ENCODE measurements at places on chromosomes 6 and 20. TPM values are rescaled to one million over a fixed set of nuclear protein-coding genes. Genes with fewer than 3 reads are reported as not detected.

Gene ULBP2
- polyA plus RNA-seq, result 0.64 TPM

Gene PERP
- 0.91 TPM for polyA plus RNA-seq

Gene LY6G5C
- 1.4 TPM for polyA plus RNA-seq

Gene MANEA
- 12.8 TPM for polyA plus RNA-seq

Gene ZNF334
- polyA plus RNA-seq, result 8.8 TPM

Gene CGA
- 0.68 TPM for polyA plus RNA-seq

DNA sequence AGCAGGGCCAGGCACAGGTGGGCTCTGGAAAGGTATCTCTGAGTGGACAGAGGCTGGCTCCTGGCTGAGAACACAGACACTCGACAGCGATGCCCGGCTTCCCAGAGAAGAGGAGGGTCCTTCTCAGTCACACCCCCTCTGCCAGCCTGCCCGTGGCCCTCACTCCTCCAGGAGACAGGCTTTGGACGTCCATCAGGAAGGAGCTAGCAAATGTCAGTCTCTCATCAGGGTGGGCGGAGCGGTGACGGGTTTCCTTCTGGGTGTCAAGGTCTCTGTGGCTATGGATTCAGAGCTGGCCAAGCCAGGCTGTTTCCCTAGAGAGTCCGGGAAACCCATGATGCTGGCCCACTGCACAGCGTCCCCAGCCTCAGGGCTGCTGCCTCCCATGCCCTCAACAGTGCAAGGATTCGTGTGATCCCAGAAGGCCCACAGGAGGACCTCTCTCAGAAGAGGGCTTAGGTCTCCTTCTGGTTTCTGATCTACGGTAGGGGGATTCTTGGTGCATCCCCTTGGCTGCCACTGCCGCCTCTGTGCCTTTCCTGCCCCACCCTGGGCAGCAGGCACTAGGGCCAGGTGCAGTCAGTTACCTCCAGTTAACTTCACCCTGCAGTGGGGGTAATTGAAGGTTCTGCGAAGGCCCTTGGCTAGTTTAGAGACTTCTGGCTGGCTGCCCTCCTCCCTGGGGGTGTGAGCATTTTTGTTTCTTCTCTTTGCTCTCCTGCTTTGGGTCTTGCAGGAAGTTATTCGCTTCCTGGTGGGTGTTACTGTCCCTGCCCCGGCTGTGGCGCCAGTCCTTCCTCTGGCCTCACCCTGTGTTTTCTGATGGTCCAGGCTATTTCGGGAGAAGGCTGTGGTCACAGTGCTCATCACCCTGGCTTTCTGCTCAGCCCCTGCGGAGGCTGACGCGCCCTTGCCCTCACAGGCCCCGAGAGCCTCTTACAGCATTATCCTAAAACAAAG is 80.2 kb downstream of the CDH4 start:
- DNase-seq, result no peak

DNA sequence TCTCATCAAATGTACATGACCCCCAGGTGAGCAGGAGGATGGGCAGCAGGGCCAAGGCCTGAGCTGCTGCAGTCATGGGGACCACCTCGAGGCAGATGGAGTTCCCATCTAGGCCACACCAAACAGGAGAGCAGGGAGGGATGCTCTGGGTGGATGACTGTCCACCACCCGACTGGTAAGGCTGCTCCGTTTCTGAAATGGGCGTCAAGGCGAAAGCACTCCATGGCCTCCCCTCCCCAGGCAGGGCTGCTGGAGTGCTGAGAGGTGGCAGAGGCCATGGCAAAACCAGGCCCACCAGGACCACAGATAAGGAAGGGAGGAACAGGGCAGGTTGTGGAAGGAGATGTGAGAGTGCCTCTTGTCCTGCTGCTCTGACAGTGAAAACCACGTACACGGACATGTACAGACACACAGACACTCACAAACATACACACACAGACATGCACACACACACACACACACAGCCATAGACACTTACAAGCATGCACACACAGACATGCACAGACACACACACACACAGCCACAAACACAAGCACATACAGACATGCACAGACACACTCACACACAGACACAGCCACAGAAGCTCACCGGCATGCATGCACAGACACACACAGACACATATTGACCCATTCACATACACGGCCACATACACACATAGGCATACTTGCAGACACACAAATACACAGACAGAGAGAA is 93.2 kb downstream of the PSMG4 start:
- DNase-seq, result no peak

- DNase-seq, result no peak
Observed at GRCh38 chr6:85544776-85545175, 48.9 kb downstream of the SNX14 start.

GRCh38 chr6:18264923-18265377 is 620 bp upstream of the DEK start:
- no peak for DNase-seq

GRCh38 chr6:37994223-37994622 is 174.7 kb downstream of the ZFAND3 start:
- DNase-seq, result no peak

DNA sequence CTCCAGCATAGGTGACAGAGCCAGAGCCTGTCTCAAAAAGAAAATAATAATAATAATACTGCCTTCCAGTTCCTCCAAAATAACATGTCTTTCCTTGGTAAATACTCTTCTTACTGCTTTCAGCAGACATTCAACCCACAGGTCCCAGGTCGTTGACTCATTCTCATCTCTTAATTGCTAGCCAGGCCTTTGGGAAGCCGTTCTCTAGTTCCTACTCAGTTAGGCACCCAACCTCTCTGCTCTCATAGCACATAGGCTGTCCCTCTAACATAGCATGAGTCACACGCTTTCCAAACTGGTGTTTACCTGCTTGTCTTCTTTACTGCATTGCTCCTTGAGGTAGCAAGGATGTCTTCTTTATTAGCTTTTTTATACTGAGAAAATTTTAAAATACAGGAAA is 98.8 kb downstream of the LAMA2 start:
- DNase-seq, result no peak

DNA sequence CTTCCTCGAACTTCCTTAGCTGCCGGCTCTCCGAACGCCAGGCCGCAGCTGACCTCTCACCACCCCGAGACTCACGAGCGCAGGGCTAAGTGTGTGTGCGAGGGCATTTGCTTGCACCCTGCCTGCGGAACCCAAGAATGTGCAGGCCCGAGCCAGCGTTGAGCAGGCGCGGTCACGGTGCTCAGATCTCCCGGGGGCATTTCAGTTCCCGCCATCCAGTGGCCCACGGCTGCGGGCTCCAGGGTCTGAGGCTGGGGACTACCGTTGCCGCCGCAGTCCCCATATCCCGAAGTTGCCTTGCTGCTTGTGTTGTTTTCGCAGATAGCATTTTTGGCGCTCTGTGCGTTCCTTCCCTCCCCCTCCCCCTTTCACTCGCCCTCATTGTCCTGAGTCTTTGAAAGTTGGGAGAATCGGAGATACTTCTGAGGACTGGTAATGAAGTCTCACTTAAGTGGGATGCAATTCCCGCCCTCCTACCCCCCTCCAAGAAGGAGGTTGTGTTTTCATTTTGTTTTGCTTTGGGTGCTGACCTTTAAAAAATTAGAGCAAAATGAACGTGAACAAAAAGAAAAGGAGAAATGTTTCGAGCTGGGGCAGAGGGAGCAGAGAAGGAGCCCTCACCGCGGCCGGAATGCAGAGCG is 1.7 kb downstream of the NR2E1 start:
- no peak for DNase-seq

- peak; percentile 72 for DNase-seq
Observed at GRCh38 chr20:8527998-8528723, 396.1 kb downstream of the PLCB1 start.
